ENCODE measurements at places on chromosomes 6 and 20.

DNA sequence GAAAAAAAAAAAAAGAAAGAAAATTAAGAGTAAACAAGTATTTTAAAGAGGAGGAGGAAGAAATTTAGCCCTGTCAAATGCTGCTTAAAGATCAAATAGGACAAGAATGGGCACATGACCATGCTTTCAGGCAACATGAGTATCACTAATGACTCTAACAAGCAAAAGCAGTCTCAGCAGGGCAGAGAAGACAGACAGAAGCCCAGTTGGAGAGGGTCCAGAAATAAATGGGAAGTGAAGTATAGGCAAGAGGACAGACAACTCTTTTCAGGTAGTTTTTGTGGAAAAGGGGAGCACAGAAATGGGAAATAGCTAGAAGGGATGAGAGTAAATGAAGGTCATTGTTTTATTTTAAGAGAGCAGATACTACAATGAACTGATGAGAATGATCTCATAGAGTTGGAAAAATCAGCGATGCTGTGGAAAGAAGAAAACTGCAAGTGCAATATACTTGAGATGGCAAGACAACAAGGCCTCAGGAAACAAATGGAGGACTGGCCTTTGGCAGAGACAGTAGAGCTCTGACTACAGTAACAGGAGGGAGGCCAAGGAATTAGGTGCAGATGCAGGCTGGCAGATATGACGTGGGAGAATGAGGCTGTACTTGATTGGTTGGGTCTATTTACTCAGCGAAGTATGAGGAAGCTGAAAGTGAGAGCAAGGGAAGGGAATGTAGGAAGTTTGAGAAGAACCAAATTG, 40.3 kb downstream of the KIF6 start:
- DNase-seq = no peak

GRCh38 chr6:1593286-1593957, 16.3 kb upstream of the FOXC1 start:
- no peak for DNase-seq

- no peak for DNase-seq
Observed at GRCh38 chr6:73704260-73704659, 8.3 kb downstream of the CD109 start.

DNA sequence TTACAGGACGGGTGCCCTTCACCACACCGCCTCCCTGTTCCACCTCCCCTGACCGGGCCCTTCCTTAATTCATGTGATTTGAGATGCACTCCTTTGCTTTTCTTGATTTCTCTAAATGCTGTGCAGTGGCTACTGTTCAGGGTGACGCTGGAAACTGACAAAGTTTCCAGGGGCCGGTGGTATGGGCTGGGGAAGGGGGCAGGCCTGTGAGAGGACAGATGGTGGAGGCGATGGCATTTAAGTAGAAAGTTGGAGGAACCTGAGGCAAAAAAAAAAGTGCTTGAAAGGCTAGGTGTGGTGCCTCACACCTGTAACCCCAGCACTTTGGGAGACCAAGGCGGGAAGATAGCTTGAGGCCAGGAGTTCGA, 121.6 kb upstream of the RNF24 start:
- no peak for DNase-seq

GRCh38 chr20:59412875-59413284, 112.5 kb downstream of the EDN3 start:
- no peak for DNase-seq

- DNase-seq = no peak
Observed at GRCh38 chr20:12152996-12153395, 235.3 kb downstream of the BTBD3 start.

All from heart left ventricle (tissue), 16 donors.